ENCODE measurements at places on chromosomes 5 and 9. TPM values are rescaled to one million over a fixed set of nuclear protein-coding genes. Genes with fewer than 3 reads are reported as not detected.

GRCh38 chr9:98502311-98502975 is 206.3 kb downstream of the GABBR2 start:
- no peak for DNase-seq

- no peak for DNase-seq
Measured at GRCh38 chr5:169688106-169688505, 51.0 kb downstream of the DOCK2 start.

DNA sequence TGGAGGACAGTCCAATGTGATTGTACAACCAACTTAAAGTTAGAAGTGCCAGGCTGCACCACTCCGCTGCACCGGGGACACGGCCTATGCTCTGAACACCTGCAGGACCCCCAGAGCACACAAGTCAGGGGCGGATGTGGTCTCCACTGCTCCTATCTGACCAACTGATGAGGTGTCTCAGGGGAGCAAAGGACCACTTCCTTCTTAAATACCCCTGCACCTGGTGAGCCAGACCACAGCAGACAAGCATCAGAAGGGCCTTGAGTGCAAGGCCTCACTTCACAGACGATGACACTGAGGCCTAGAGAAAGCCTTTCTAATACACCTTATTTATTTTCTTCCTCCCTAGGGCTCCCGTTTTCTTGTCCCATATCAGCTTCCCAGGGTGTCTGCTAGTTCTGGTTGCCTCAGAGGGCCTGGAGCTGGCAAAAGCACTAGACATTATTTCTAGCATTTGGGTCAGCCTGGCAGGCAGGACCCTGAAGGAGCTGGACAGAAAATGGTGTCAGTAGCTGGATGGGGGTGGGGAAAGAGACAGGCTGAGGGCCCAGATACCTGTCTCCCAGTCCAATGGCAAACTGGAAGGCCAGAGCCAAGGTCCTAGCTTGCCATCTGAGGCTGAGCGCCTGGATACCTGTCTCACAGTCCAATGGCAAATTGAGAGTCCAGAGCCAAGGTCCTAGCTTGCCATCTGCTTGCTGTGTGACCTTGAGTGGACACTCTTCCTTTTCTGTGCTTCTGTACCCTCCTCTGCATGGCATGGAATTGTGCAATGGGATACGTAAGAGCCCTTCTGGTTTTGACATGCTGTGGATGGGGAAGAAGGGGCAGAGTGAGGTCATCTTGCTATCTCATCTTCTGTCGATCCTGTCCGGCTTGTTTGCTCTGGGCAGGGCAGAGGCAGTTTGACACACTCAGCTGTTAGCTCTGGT is 9.0 kb downstream of the CCDC69 start:
- no peak for DNase-seq

DNA sequence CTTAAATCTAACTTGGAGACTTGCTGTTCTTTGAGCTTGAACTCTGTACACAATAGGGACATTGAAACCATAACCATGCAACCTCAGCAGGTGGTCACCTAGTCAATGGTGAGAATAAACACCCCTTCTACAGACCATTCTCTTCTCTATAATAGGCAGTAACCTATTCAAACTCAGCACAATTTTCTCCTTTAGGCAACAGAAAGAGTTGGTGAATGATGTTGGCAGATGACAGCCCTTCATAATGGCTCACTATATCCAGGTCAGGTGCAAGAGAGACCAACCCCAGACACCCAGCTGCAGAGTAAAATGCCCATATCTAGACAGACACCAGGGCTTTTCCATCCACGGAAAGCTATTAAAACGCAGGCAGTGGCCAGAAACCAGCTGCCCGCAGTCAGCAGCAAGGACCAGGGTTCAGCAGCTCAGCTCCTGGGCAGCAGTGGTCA is 106.7 kb downstream of the SERINC5 start:
- no peak for DNase-seq

GRCh38 chr5:1468629-1469527 is 23.6 kb upstream of the SLC6A3 start:
- DNase-seq: peak; percentile 61

- DNase-seq: no peak
Measured at GRCh38 chr9:115439641-115440040, 321.7 kb upstream of the TNC start.

GRCh38 chr5:135650081-135650480 is 71.3 kb upstream of the CXCL14 start:
- DNase-seq: no peak

GRCh38 chr5:16546732-16547131 is 70.1 kb downstream of the RETREG1 start:
- no peak for DNase-seq

EIF4EBP3 gene
- 21.4 TPM for total RNA-seq

- no peak for DNase-seq
Measured at GRCh38 chr9:71302776-71303175, 181.4 kb upstream of the TRPM3 start.

GRCh38 chr9:85900504-85901201 is 40.3 kb upstream of the NAA35 start:
- DNase-seq: no peak

GRCh38 chr5:134000696-134001453 is 3.9 kb downstream of the VDAC1 start:
- DNase-seq: no peak

- DNase-seq: no peak
Measured at GRCh38 chr5:37940931-37941623, 101.2 kb upstream of the GDNF start.

DNA sequence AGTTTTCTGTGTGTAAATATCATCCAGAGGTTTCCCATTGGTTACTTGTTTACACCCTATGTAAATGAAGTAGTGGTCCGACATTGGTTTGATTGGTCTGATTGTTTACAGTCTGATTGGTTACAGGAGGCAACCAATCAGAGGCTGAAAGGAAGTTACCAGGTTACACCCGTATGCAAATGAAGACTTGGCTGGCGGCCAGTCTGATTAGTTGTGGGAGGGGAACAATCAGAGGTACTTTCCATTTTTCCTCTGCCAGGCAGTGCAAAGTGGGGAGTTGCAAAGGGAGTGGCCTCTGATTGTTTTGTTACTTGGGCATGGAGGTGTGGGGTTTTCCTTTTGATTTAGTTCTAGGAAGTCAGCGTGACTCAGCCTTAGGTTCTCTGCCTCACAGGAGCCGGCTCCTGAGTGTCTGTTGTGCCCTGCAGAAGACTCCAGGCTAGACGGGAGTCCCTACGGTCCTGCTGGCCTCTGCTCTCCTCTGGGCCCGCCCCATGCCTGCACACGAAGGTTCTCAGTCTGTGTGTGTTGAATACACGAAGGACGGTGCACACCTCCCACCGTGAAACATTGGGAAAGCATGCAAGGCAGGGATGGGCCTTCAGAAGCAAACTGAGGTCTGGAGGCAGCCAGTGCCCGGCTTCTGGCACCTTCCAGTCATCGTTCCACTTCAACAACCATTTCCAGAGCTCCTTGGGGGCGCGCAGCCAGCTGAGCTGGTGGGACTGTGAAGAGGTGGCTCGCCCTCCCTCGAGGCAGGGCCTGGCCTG is 42.9 kb downstream of the OLFM1 start:
- no peak for DNase-seq

TAF11L14 gene
- not detected for total RNA-seq

DNA sequence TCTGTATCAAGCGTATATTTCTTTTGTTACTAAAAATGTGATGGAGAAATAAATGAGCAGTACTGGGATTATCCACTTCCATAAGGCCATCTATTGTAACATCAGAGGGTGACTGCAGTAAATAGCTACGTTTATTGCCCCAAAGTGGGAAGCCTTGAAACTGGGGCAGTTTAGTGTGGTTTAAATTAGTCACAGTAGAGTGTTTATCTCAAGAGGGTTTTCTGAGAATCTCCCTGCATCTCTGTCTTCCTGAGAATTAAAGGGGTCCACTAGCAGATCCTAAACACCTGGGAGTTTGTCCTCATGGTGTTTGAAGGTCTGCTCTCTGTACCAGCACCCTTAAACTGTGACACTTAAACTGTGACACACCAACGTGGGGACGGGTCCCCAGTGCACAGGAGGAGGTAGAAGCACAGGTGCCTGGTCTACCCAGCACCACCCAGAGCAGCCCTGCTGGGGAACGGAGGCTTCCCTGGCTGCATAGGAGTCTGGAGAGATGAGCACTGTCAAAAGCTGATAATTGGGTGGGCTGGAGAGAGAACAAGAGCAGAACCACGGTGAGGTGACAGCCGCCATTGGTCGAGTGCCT is 25.2 kb downstream of the PRRC2B start:
- DNase-seq: no peak

DNA sequence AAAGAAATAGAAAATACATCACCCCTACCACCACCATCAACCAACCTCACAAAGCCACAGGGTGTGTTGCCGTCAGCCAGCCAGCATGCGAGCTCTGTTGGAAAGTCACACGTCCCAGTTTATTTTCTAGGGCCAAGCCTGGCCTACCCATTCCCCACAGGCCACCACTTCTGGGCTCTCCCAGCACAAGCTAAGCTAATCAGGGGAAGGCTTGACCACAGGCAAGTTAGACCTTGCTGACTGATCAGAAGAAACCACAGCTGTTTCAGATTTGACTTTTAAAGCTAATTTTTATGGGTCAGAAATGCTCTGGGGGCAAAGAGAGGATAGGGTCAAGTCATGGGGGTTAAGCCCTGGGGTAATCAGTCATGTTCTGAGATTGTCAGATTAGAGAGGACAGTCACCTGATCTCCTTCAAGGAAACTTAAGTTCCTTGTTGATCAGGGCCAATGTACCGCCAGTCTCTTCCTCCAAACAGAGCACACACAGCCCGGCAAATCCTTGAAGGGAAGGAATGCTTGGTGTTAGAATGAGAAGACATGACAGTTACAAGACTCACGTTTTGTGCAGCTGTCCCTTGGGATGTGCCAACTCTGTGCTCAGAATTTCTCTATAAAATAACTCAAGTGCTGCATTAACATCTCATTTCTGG is 7.6 kb downstream of the SHB start:
- peak; percentile 25 for DNase-seq

- no peak for DNase-seq
Measured at GRCh38 chr5:143551820-143552251, 148.3 kb upstream of the NR3C1 start.

GRCh38 chr5:168844922-168845296 is 265.7 kb upstream of the PANK3 start:
- DNase-seq: no peak

GRCh38 chr9:33143241-33143661 is 23.9 kb downstream of the B4GALT1 start:
- peak; percentile 66 for DNase-seq

ATP10B gene
- total RNA-seq: not detected

DNA sequence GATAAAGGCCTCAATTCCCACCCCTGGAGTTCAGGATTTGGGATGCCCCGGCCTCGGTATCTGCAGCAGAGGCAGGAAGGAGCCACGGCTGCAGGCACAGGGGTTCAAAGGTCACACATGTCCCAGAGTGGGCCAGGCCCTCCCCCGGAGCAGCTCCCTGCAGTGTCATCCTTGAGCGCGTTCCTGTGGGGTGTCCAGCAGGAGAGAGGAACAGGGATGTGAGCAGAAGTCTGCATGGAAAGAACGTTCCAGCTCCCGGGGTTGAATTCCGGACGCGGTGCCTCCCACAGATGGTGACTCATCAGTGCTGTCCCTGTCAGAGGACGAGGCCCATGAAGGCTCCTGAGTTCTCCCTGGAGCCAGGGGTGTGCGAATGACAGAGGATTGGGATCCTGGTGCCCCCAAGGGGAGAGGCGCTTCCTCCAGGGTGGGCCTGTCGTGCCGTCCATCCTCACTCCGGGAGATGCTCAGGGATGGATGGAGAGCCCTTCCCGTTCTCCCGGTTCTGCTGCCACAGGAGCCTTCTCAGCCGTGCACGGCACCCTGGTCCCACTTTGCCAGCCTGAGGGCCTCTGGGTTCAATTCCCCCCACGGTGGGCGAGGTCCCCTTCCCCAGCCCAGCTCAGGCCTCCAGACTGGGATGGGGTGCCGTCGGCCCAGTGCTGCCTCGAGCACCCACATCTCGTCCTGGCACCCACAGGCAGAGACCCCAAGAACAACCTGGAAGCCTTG is 3.1 kb downstream of the LCN1 start:
- DNase-seq: peak; percentile 57

FCN2 gene
- not detected for total RNA-seq

DNA sequence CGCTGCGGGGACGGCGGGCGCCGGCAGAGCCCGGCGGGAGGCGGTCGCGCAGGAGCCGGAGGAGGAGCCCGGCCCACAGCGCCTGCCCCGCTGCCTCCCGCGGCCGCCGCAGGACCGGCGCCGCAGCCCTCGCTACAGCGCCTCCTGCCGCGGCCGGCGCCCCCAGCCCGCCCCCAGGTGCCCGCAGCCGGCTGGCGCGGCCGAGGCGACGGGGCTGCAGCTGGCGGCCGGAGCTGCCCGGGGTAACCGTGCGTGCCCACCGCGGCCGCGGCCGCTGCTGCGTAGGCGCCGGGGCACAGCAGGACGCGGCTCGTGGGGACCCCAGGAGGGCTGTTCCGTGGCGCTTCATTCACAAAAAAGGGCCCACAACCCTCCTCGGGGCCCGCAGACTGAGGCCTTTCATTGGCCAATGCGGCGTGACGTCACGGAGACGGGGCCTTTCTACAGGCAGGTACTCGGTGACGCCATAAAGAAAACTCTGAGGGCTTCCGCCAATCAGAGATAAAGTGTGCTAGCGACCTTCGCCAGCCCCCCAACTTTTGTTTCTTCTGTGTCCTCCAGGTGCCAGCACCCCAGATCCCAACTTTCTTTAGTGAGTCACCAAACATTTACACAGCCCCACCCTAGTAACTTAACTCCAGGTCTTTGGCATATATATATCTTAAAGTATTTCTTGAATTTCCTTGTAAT is at the start of gene CDC14B:
Gene CDC14B, minus strand, starts transcription at position 353 of the 690 bp plus-strand sequence. CDS start 465 bp downstream, outside the sequence.
- DNase-seq: peak; percentile 96

GRCh38 chr5:94072116-94072515 is 330.7 kb upstream of the POU5F2 start:
- DNase-seq: no peak

AFAP1L1 gene
- 32.7 TPM for total RNA-seq

STPG3 gene
- not detected for total RNA-seq

- DNase-seq: no peak
Measured at GRCh38 chr9:120619751-120620655, 40.0 kb upstream of the CDK5RAP2 start.

GRCh38 chr5:141812512-141812911 is 65.7 kb downstream of the PCDH1 start:
- no peak for DNase-seq
